ENCODE measurements at places on chromosomes 13 and 19. TPM values are rescaled to one million over a fixed set of nuclear protein-coding genes. Genes with fewer than 3 reads are reported as not detected.
A peak's percentile ranks its signal among the peaks of the same experiment; 100 is the strongest.

Gene KCNN1
- not detected for total RNA-seq

Gene LMTK3
- 2.8 TPM for total RNA-seq

Gene FAM216B
- not detected for total RNA-seq

Gene CEACAM1
- 27.1 TPM for total RNA-seq

Gene ZNF556
- total RNA-seq, result not detected

Gene NOP53
- 272 TPM for total RNA-seq

Gene ASPDH
- not detected for total RNA-seq

Gene SYNGR4
- total RNA-seq, result not detected

DNA sequence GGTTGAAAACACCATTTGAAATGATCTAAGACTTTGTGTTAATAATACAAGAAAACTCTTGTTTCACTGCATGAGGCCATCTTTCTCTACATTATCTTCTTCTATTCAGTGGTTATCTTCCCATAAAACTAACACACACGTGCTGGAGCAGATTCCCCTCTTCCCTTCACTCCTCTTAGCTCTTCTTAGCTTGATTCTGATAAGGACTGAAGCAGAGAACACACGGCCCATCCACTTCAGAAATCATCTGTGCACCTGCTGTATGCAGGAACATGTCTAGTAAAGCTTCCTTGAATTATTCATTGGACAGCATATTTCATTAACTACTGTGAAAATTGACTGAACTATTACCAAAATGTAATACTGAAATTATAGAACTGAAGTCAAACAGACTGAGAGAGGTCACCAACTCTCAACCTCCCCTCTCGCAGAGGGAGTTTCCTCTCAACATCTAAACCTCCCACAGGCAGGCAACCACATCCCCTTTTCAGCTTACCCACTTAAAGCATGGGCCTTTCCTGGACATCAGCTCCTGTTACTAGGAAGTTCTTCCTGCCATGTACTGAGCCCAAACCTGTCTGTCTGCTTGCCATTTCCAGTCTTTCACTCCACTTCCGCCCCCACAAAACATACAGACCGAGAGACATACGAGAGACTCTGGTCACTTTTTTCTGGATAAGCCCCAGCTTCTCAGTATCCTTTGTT is 113.9 kb downstream of the CRYL1 start:
- DNase-seq, result peak; percentile 69

- no peak for DNase-seq
Measured at GRCh38 chr19:31424861-31425620, 75.8 kb upstream of the TSHZ3 start.

DNA sequence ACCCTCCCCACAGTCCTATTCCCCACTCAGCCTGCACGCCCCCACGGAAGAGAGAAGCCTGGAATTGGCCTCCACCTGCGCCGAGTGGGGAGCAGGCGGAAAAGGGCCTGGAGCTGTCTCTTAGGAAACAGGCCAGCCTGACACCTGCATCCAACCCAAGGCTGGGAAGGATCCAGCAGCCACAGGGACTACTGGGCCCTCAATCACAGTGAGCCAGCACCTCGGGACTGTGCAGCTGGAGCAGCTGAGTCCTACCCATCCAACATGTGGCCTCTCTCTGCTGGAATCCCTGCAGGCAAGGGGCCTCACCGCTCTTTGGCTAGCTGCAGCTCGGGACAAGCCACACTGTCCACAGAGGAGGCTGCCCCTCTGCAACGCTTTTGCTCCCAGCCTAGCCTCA is 8.3 kb upstream of the EPHX3 start:
- no peak for DNase-seq

DNA sequence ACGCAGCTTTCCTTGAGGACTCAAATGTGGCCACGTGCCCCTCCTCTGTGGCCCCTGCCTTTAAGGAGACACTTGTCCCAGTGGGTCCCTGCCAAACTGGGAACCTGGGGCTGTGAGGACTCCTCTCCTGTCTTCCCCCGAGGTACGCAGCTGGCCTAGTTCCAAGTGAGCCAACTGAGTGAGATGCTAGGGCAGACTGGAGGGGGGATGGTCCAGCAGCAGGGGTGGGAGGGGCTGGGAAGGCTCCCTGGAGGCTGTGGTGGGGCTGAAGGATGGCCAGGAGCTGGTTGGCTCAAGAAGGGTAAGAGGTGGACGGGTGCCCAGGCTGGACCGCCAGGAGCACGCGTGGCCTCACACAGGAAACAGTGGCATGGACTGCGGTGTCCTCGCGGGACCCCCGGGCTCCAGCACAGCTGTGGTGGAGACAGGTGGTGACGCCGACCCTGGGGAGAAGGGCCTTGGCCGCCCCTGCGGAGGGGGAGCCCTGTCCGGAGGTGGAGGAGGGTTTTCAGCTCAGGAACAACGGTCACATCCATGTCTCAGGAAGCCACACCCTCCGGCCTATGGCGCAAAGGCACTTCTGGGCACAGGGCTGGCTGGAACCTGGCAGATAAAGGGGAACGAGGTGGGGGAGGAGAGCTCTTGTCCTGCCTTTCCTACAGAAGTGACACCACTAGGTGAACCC is 45.8 kb downstream of the MLLT1 start:
- no peak for DNase-seq

- DNase-seq, result no peak
Measured at GRCh38 chr13:32587811-32588170, 1.5 kb downstream of the PDS5B start.

DNA sequence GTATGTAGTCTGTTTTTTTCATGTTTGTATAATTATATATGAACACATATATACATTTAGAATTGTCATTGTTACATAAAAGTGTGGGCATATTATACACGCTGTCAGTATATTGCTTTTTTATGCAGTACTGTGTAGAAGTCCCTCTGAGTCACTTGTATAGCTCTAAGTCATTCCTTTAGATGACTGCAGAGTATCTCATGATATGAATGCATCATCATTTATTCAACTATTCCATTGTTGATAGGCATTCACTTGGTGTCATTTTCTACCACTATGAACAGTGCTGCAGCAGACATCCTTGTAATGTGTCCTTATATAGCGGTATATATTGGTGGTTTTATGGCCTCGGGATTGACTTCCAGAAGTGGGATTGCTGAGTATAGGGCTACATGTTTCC is 15.3 kb downstream of the RFXAP start:
- no peak for DNase-seq

GRCh38 chr13:93309886-93310523 is 83.4 kb downstream of the GPC6 start:
- no peak for DNase-seq

- DNase-seq, result peak; percentile 42
Measured at GRCh38 chr19:29665826-29666577, 741 bp downstream of the PLEKHF1 start.

DNA sequence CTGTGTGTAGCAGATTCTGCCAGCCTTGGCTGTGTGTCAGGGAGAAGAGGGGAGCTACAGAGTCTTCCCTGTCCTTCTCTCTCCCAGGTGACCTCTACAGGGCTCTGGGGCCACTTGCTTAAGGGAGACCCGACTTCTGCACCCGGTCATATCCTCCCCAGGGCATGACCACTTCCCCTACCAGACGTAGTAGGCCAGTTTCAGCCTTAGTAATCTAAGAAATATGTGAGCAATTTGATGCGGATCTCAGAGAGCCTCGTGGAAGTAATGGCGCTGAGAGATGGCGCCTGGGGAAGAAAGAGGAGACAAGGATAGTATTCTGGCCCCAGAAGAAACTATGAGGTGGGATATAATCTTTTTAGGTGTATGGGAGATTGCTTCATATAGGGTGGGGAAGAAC is 41.9 kb downstream of the NFIX start:
- no peak for DNase-seq

DNA sequence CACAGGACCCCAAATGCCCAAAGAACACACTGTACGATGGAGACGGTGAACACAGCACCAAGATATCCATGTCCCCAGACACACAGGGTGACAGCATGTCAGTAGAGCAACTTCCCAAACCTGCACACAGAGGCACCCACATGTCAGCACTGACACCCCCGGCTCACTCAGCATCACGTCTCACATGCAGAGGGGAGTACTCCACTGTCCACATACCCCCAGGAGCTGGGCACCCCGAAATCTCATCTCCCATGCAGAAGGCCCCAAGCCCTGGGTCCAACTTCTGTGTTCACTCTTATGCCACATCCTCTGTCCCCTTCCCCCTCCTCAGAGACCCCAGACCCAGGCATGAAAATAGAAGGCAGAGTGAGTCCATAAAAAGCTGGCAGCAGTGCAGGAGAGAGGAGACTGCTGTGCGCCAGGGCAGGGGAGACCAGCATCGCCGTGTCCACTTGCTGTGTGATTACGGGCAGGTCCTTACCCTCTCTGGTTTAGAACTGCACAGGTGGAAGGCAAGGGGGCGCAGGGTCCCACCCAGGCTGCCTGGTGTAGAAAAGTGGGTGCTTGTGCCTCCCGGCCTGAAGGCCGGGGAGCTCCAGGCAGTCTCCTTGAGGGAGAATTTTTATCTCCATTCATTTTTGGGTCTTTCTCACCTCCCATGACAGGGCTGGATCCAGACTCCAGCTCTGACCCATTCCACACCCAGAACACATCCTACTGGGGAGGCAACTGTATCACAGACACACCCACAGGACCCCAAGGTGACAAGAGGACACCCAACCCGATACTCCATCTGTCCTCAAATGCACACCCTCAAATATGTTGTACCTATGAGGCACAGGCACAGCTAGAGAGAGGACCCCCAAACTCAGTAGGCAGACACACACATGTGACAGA is 17.0 kb downstream of the ERFL start:
- DNase-seq, result peak; percentile 39

DNA sequence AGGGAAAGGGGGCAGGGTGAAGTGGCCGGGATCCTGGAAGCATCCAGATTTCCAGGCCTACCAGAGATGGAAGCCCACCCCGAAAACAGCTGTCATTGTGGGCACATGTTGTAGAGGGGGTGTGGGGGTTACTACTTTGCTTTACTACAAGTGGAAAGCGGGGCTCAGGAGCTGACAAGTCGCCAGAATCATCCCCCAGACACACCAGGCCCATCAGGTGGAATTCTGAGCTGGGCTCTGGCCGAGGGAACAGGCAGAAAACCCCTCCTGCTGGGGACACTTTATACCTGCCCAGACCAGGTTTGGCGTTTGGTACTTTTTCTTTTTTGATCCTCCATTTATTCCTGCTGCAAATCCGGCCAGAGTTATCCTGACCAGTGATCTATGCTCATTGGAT is 3.8 kb downstream of the CDX2 start:
- DNase-seq, result no peak

All from activated CD8-positive, alpha-beta T cell treated with anti-CD3 and anti-CD28 coated beads, Interleukin-2, amount 10 ng/mL, durations not matched to agents 7 days and 5 days (primary cell).